CD4-positive, alpha-beta T cell treated with Interleukin-2 at 100 ng/mL for 4 hours (primary cell): ENCODE measurements at places on chromosomes 12 and 14.
A peak's percentile ranks its signal among the peaks of the same experiment; 100 is the strongest.

- no peak for DNase-seq
Observed at GRCh38 chr14:69670093-69670492, 58.7 kb downstream of the SUSD6 start.

- no peak for DNase-seq
Observed at GRCh38 chr12:13030541-13031291, 13.5 kb upstream of the FAM234B start.

DNA sequence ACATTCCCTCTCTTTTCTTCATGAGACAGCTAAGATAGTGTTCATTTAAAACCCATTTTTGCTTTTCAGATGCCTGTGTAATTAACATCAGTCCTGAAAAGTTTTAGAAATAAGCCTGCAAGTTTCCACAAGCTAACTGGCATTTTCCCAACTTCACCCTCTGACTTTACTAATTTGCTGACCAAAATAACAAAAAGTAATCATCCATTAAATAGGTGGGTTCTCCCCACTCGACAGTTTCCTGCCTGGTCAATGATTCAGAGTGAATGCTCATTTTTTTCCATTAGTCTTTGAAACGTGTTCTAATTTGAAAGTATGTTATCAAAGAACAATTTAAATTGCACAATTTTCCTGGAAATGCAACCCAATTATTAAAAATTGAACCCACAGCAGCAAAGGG, 23.6 kb downstream of the NELL2 start:
- DNase-seq = peak; percentile 52

- DNase-seq = peak; percentile 22
Observed at GRCh38 chr12:1691123-1692007, 495 bp downstream of the ADIPOR2 start.

GRCh38 chr12:130391186-130391585, 53.5 kb downstream of the PIWIL1 start:
- no peak for DNase-seq

GRCh38 chr12:64608901-64609535, 1.3 kb upstream of the RASSF3 start:
- peak; percentile 73 for DNase-seq

DNA sequence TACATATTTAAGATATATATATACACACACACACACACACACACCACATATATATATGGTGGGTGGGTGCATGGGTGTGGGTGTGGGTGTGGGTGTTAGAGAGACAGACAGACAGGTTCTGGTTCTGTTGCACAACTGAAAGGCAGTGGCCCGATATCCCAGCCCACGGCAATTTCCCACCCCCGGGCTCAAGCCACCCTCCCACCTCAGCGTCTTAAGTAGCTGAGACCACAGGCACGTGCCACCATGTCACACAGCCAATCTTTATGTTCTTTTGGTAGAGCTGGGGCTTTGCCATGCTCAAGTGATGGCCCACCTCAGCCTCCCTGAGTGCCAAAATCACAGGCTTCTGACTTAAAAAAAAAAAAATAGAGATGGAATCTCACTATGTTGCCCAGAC, 417.8 kb upstream of the FOXG1 start:
- no peak for DNase-seq

DNA sequence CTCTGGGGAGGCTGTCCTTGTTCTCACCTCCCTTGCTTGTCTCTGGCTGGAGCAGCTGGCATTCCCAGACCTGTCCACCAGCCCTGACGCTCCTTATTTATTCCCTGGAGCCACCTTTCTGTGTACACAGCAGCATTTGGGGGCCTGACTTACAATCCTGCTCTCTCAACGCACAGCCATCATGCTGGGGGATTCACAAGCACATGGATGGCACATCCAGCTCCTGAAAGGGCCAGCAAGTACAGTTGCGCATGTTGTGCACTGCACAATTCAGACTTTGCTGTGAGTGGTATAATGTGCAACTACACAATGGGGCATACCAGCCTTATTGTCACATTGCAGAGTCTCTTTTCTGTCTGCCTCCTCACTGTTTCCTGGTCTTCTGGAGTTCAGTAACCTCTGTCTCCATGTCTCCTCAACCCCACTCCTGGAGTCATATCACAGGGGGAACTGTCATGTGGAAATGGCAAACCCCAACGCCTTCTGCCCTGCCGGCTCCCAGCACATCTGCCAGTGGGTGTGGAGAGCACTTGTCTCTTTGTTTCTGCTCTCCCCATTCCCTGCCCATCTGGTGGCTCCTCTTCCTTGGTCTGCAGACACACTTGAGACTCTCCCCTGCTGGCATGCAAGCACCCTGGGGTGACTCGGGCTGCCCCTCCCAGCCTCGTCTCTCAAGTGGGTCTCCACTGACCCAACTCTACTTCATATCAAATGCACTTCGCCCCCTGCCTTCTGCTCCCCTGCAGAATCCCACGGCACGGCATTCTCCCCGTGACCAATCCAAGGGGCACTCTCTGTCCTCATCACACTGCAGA, 41.2 kb upstream of the MEG3 start:
- no peak for DNase-seq

- DNase-seq = no peak
Observed at GRCh38 chr12:12427568-12427967, 70.7 kb downstream of the BORCS5 start.

GRCh38 chr12:109870648-109871047, 9.7 kb downstream of the GLTP start:
- no peak for DNase-seq

DNA sequence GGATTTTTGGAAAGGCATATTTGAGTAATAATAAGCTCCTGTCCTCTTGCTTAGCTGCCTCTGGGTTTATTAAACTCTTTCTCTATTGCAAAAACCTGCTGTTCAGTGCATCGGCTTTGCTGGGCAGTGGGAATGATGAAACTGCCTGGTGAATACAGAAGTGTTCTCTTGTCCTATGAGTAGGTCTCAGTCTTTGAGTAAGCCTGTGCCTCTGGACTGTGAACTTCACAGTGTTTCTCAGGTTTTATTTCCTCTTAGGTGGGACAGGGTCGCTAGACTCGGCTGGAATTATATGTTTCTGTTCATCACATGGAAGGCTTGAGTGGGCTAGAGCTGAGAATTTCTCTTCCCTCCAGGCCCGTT, 46.4 kb downstream of the CRADD start:
- DNase-seq = no peak

GRCh38 chr12:1488908-1489381, 105.4 kb downstream of the FBXL14 start:
- DNase-seq = no peak

DNA sequence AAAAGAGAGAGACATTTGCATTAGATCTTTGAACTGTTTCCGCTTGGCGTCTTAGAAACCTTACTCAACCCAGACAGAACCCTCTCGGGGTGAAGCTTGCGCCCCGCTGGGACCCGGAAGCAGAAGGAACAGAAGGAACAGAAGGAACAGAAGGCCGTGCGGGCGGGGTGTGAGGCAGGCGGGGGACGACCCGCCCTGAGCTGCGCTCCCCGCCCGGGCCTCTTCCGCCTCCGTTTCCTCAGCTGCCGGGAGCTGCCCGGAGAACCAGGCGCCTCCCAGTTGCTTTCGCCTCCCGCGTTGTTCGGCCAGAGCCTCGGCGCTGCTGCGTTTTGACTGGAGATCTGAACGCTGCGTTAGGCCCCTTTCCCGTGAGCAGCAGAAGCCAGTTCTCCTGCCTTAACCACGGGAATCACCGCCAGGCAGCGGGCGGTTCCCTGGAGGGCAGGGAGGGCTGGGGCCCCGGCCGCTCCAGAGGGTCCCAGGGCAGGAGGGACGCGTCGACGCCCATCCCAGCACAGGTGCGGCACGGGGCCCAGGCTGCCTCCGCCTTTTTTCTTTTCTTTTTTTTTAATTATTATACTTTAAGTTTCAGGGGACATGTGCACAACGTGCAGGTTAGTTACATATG, 19.3 kb upstream of the MMP17 start:
- peak; percentile 26 for DNase-seq

- DNase-seq = no peak
Observed at GRCh38 chr14:34883954-34884353, 8.8 kb upstream of the BAZ1A start.

- peak; percentile 82 for DNase-seq
Observed at GRCh38 chr14:91419044-91419397, 1.4 kb upstream of the CCDC88C start.

- no peak for DNase-seq
Observed at GRCh38 chr12:68957273-68957672, 24.3 kb upstream of the CPM start.

DNA sequence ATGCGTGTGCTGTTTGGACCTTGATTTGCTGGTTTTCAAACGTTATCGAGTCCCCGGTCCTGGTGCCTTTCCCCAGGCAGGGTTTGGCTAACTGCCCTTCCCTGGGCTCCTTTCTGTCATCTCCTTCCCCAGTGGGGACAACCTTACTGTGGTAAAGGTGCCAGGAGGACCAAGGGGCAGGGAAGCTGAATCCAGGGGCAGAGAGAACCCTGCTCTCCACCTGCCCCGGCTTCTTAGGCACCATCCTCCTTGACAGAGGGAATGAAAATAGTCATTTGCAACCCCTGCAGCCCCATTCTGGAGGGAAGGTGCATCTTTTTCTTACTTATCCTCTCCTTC, 5.0 kb downstream of the CEBPE start:
- DNase-seq = no peak

GRCh38 chr12:111174961-111175345, 193.9 kb downstream of the PHETA1 start:
- no peak for DNase-seq

DNA sequence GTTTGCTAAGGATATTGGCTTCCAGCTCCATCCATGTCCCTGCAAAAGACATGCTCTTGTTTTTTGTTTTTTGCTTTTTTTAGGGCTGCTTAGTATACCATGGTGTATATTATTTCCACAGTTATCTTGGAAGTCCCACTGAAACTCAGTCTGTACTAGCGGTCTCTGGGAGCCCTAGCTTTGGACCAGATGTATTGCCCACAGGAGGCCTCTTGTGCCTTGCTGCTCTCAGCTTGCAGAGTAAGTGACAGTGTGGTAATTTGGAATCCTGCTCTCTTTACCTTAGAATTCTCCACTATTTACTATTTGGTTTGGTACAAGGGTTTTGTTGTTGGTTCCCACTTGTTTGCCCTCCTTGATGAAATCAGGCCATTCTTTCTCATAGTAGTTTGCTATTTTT, 1022.9 kb downstream of the LRFN5 start:
- DNase-seq = no peak
